ENCODE measurements at places on chromosomes 12 and 14.

GRCh38 chr12:39287817-39288216 lies 155.1 kb downstream of the KIF21A start:
- no peak for DNase-seq

DNA sequence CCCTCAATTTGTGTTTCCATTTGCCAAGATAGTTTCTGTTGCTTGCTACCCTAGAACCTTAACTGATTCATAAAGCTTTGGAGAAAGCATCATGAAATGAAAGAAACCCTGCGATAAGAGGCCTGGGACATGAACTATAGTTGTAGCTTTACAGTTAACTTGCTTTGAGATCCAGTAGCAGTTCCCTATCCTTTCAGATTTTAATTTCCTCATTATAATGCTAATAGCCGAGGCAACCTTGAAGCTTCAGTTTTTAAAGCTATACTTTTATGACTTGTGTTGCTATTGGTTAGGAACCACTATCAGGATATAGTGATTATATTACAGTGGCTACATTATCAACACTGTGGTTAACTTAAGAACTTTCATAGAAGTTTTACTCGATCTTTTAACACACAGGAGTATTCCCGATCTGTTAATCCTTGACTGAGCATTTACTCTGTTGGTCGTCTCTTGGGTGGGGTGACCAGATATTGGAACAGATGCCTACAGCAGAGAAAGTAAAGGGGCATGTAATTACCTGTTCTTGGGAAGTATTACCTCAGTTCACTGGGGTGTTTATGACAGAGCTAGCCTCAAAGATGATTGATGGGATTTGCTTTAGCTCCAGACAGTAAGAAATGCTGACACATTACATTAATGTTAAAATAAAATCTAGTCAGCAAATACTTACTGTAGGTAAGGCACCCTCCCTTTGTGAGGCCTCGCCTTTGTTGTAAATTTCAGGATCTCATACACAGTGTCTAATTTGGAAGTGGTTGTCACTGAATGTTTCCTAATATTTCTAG lies 86.2 kb upstream of the CSRP2 start:
- DNase-seq: no peak

- no peak for DNase-seq
These were observed 27.8 kb upstream of the DLK1 start for GRCh38 chr14:100698666-100699448.

DNA sequence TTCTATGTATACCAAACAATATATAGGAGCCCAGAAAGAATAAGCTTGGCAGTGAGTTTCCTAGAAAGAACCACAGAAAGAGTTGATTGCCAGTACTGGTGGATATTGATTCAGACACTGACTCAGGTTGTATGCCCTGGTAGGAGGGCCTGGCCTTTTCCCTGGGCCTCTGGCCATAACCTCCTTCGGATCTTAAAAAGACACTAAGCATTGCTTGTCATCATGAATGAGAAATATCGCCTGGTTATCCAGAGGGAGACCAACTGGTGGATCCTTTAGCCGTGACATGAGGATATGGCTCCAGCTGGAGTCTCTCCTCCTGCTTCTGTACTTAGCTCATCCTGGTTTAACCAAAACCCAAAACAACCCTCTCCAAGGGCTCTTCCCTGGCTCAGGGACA lies 231.5 kb downstream of the MSRB3 start:
- DNase-seq: no peak

- no peak for DNase-seq
These were observed 23.9 kb downstream of the PRICKLE1 start for GRCh38 chr12:42565633-42566032.

GRCh38 chr12:11568155-11568761 lies 81.2 kb upstream of the ETV6 start:
- DNase-seq: no peak

DNA sequence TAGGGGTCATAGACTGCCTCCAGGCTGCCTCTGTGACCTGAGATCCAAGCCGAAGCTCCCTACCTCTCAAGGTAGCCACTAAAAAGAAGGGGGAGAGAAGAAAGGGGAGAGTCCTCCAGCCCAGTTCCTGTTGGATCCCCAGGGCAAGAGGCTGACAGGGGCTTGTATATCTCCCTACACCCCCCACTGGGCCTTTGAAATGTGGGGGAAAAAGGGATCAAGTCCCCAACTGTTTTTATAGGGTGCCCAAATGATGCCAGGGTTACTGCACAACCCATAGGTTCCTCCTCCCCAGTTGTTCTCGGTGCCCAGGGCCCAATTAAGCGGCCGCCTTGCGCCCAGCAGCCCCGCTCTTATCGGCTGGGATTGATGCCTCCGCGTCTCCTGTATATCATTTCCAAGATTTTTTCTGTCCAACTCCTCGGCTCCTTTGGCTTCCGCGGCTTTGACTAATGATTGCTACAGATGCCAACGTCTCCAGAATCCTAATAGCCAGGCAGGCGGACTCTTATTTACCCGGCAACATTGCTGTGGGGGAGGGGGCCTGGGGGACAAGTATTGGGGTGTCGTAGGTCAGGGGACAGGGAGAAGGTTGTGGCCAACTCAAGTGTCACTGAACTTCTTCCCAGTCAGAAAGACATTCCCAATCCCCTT lies 7.6 kb upstream of the HOXC4 start:
- no peak for DNase-seq

DNA sequence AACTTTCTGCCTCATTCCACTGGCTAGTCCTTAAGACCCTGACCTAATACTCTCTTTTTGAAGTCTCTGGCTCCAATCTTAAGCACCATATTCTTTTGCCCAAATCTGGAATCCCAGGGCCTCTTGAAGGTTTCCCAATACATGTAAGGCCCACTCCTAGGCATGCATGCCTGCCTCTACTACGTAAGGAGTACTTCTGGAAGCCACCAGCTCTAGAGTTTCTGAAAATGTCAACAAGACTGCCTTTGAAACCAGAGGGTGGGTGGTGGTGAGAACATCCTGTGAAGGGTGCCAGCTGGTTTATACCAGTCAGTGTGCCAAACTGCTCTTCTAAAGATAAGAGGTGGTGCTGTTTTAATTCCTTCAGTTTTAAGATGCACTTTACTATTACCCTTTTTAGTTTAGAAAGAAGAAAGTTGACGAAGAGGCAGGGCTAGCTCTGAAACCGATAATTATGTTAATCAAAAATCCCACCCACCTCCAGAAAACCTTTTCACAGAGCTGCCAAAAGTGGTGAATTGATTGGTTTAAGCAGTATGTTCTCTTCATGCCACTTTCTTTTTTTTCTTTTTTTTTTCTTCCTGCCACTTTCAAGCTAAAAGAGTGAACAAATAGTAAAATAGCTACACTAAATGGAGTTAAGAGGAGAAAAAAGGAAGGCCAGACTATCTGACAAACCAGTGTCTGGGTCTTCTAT lies 8.7 kb upstream of the WDR89 start:
- DNase-seq: no peak

- no peak for DNase-seq
These were observed 300.9 kb upstream of the SRRM4 start for GRCh38 chr12:118680356-118680963.

DNA sequence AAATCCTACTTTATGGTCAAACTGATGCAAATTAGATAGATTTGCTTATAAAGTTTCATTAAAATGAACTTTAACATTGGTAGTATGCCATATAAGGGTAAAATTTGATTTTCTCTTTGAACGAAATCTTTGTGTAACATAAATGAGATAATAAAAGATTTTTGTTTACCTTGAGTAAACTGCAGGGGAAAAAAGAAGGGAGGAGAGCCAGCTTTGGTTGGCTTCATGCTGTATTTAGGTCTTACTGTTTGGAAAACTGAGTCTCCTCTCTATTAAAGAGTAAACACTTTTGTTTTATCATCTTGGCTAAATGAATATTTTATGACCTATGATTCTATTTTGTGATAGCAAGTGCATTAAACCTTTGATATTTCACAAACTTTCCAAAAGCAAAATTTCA lies 267.6 kb downstream of the IPO8 start:
- DNase-seq: no peak
